ENCODE measurements at places on chromosomes 4 and X.

GRCh38 chr4:93169966-93170365, 658.6 kb upstream of the ATOH1 start:
- DNase-seq, result no peak

GRCh38 chrX:11367609-11368430, 74.6 kb downstream of the AMELX start:
- DNase-seq, result no peak

GRCh38 chr4:72136429-72136828, 104.6 kb downstream of the NPFFR2 start:
- DNase-seq, result no peak

DNA sequence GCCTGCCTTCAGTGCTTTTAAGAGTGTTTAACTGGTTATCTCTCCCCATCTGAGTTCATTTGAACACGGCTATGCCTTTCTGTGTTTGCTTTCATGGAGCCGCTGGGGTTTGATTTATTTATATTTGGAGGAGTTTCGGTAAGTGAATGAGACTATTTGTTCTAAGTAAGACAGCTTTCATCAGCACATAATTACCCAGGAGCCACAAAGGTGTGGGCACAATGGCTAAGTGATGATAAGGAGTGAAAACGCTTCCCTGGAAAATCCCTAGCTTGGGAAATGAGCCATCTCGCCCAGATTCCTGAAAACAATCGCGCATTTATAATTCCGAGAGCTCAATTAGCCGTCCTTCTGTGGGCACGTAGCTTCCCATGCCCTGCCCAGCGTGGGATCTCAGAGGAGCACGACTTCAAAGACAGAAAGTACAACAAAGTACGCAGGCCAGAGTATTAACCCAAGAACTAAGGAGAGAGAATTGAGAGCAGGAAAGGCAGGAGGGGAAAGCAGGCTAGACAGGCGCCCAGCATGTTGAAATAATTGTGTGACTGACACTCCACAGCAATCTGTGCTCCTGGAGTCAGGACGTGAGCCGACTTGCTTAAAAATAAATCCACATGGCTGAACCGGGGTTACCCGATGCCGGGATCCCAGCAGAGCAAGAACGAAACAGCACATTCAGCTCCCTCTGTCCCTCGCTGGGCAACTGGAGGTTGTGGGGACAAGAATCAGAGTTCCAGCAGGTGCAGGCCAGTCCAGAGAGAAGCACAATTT, 99.0 kb downstream of the DHRSX start:
- no peak for DNase-seq

- DNase-seq, result no peak
These were observed 138.1 kb downstream of the KDM6A start for GRCh38 chrX:45011131-45011530.

DNA sequence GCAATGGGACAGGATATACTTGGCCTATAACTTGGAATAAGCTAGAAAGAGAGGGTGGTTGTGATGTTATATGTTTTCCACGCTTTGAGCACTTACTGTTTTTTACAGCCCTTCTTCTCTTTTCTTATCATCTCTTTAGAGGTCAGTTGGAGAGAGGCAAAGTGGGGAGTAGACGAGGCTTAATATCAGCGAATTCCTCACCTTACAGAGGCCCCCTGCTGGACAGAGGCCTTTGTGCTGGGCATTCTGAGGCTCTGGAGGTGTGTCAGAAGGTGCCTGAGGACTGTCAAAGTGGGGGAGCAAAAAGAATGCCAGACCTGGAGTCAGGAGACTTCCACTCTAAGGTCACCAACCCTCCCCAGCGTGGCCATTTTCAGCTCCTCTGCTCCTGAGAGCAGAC, 42.5 kb downstream of the MAMLD1 start:
- no peak for DNase-seq

GRCh38 chr4:26583538-26583864, 383 bp upstream of the TBC1D19 start:
- DNase-seq, result no peak

GRCh38 chrX:50072110-50072509, 128.7 kb downstream of the AKAP4 start:
- no peak for DNase-seq

DNA sequence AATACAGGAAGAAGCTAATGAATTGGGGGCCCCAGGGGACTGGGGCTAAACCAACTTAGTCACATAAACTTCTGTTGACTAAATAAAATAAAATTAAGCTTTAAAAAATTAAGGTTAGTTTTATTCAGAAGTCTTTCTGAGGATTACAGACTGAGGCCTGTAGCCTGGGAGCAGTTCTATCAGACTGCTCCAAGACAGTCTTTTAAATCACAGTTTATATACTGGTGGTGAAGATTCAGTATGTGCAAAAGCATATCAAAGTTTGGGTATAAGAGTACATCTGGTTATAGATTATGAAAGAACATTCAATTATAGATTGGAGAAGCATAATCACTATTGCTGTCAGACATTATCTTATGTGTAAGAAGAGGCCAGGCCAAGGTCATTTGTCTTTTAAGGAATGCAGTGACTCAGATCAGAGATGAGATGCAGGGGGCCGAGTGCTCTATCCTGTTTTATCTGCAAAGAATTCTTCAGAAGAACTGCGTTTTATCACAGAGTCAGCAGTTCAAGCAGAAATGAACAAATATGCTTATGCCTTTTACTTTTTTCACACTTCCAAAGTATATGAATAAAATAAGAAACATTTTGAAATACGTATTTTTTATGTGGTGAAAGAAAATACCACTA, 109.4 kb downstream of the PDHA2 start:
- no peak for DNase-seq

- no peak for DNase-seq
These were observed 52.2 kb downstream of the PRDM5 start for GRCh38 chr4:120870279-120870673.

- DNase-seq, result no peak
These were observed 143.9 kb downstream of the SOX3 start for GRCh38 chrX:140360924-140361323.

- no peak for DNase-seq
These were observed 859.4 kb upstream of the FTHL17 start for GRCh38 chrX:31931225-31931624.

GRCh38 chr4:867526-868250, 41.8 kb upstream of the CPLX1 start:
- no peak for DNase-seq

- no peak for DNase-seq
These were observed 23.4 kb upstream of the SLC10A7 start for GRCh38 chr4:146545102-146545501.
